ENCODE measurements at places on chromosomes 5 and 9.

DNA sequence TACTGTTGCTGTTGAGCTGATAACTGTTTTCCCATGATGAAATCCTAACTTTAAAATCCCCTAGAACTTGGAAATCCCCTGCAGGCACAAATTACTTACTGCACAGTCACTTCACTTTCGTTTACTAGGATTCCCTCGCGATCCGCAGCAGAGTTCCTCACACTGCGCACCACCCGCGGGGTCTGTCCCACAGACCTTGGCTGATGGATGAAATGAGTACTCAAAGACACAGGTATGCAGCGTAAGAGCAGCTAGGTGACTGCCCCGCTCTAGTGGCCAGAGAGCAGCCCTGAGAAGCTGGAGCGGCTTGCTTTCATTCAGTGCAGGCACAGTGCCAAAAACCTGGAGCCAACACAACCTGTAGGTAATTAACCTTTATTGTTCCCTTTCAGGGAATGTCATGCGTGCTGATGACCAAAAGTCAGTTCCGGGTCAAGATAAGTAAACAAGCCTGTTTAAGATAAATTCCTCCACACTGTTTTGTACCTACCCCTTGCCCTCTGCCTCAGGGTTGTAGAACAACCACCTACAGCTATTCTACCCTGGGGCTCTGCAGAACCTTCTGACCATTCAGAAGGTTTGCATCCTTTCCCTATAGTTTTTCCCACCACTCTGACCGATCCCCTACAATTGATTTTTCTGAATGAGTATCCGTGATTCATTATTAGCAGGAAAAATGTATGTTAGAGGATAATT lies 191.2 kb downstream of the CDH9 start:
- no peak for DNase-seq

GRCh38 chr5:75018805-75019587 lies 33.4 kb downstream of the GCNT4 start:
- DNase-seq, result no peak

DNA sequence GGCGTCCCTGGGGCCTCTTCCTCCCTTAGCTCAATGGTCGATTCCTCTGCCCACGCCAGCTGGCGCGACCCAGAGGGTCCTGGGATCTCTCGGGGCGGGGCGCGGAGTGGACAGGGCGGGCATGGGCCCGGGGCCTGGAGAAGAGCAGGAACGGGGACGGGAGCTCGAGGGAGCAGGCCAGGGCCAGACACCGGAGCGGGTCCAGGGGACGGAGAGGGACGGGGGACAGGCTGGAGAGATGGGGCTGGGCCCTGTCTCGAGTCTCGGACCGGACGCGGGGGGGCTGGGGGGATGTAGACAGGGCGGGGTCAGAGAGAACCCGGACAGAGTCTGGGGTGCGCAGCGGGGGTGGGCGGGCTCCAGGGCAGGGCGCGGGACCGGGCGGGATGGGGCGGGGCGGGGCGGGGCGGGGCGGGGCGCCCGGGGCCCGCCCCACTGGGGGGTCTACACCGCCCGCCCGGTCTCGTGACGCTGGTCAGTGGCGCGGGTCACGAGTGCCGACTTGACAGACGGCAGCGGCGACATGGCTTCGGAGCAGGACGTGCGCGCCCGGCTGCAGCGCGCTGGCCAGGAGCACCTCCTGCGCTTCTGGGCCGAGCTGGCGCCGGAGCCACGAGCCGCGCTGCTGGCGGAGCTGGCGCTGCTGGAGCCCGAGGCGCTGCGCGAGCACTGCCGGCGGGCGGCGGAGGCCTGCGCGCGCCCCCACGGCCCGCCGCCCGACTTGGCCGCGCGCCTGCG lies at the start of gene UAP1L1:
UAP1L1 (plus strand) TSS at position 508 of the 738 bp plus-strand sequence; CDS start at position 524, 16 bp downstream.
- DNase-seq, result peak; percentile 19

DNA sequence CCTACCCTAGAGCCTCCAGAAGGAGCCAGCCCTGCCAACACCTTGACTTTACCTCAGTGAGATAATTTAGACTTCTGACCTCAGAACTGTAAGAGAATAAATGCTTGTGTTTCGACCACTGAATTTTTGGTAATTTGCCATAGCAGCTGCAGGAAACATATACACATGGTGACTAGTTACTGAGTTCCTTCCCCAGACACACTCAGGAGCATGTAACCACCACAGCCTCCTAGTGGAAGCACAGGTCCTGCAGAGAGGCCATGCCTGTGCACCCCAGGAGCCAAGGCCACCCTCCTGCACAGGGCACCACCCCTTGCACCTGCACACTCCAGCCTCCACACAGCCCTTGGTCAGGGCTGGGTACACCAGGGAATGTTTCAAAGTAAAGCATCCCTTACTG lies 7.6 kb upstream of the CAMSAP1 start:
- no peak for DNase-seq

DNA sequence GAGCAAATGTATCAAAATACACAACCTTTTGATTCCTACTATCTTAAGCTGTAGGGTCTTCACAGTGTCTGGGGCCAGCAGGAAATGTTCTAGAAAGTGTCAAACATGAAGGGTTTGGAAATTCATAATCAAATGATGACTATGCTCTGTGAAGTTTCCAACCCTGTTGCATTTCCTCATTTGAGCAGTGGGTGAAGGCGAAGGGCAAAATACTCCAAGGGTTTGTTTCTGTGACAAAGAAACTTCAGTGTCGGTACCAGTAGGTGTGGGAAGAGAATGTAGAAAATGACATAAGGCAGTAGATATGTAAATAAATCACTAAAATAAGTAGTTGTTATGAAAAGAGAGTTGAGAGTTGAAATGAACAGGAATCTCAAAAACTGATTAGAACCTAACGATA lies 576 bp downstream of the ALDOB start:
- DNase-seq, result no peak

GRCh38 chr9:100999906-101000544 lies 28.5 kb upstream of the PLPPR1 start:
- DNase-seq, result no peak

DNA sequence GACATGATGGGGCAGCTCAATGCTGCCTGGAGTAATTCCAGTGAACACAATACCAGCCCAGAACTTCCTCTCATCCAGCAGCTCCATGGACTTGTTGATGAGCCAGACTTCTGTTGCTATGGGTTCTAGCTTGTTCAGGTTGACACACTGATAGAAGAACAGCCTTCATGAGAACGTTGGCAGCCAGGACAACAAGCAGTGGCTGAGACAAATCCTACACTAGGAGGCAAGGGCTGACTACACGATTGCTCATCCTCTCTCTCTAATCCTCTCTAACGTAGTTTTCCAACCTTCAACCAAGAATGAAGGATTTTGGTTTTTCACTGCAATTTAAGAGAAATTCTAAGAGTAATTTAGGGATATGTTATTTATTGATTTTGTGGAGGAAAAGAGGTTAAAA lies 67.8 kb downstream of the NIPSNAP3B start:
- DNase-seq, result no peak

- DNase-seq, result no peak
These were observed 58.8 kb downstream of the SLC1A1 start for GRCh38 chr9:4548811-4549725.

- no peak for DNase-seq
These were observed 213.6 kb upstream of the KCNN2 start for GRCh38 chr5:114148253-114148652.

- DNase-seq, result no peak
These were observed 763 bp upstream of the IRX2 start for GRCh38 chr5:2752059-2752820.

DNA sequence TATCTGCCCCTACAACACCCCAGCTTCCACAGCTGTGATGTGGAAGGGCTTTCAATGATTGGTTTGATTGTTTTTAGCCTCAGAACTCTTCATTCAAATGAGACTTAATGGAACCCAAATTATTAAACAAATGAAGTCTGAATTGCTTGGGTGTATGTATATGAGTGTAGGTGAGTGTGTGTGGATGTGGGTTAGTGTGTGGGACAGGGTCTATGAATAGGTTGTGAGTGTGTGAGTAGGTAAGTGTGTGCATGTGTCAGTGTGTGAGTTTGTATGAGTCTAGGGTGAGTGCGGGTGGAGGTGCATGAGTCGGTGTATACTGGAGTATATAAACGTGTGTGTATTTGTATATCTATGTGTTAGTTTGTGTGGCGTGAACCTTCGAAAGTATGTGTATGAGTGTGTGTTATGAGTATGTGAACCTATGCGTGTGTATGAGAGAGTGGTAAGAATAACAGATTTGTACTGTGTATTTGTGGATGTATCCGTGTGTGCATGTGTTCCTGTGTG lies 26.9 kb downstream of the COL15A1 start:
- no peak for DNase-seq

GRCh38 chr9:74497748-74498620 lies 849 bp downstream of the RORB start:
- no peak for DNase-seq

DNA sequence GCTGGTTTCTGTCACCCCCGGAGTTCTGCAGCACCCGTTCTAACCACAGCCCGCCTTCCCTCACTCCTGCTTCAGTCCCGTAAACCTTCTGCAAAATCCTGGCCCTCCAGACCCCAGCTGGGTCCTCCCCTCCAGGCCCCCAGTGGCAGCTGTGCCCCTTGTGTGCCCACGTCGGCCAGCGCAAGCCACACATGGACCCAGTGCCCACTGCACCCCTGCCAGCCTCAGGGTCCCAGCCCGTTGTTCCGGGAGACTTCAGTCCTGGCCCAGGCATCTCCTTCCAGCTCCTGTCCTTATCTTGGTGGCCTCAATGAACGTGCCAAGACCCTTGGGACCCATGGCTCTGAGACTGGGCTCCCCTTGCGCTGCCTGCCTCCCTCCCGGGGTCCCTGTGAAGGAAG lies 43.2 kb downstream of the EXD3 start:
- no peak for DNase-seq

GRCh38 chr5:36832274-36832673 lies 44.3 kb upstream of the NIPBL start:
- DNase-seq, result no peak

DNA sequence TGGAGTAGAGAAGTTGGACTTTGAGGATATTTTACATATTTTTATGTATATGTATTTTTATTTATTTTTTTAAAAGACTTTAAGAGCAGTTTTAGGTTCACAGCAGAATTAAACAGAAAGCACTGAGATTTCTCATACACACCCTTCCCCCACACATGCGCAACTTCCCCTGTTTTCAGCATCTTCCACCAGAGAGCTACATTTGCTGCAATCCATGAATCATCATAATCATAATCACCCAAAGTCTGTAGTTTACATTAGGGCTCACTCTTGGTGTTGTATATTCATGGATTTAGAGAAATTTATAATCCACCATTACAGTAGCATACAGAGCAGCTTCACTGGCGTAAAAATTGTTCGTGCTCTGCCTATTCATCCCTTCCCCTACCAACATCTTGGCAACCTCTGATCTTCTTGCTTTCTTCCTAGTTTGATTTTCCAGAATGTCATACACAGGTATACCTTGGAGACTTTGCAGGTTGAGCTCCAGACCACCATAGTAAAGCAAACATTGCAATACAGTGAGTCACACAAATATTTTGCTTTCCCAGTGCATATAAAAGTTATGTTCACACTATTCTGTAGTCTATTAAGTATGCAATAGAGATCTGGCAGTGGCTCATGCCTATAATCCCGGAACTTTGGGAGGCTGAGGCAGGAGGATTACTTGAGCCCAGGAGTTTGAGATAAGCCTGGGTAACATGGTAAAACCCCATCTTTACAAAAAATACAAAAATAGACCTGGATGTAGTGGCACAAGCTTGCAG lies 9.6 kb upstream of the CCDC171 start:
- no peak for DNase-seq

DNA sequence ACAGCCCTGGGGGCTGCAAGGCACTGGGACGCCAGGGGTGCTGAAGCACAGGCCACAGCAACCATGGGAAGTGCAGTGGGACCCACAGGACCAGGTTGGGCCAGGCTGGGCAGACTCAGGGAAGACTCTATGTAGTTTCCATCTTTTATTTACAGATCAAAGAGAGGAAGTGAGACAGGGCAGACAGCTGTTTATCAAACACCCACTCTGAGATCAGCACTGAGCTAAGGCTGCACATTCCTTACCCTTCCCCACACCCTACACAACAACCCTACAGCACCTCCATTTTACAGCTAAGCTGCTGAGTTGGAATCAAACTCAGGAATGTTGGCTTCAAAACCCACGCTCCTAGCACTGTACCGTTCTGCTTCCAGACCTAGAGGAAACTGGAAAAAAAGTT lies 19.8 kb downstream of the BARHL1 start:
- DNase-seq, result no peak

DNA sequence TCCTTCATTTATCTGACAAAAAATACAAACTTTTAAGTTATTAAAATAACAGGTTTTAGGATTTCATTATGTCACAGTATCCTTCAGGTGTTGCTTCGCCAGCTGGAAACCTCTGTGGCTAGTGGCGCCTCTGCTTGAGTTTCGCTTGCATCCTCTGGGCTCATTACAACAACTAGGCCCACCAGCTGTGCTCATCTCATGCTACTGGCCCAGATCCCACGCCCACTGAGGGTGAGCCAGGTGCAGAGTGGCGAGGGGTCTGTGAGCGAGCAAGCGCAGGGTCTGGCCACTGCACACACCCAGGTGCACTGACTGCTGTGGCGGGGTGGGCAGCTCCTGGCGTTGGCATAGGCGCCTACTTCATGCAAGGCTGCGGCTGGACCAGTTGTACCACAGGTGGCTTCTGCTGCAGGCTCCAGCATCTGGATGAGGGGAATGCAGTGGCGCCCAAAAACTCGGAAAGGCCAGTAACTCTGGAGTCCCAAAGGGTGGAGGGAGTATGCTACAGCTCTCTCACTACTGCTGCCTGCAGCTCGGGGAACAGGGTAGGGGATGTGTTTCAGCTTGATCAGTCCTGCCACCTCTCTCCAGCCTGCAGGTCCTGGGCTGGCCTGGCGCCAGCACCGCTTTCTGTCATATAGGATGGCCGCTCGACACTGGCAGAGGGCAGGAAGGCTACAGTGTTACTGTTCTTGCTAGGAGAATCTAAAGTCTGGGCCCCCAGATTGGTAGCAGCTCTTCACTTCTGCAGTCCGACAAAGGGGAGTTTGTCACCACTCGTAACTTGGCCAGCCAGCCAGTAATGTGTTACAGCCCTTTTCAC lies 452.1 kb downstream of the TUSC1 start:
- no peak for DNase-seq

- DNase-seq, result no peak
These were observed 11.7 kb upstream of the SNCAIP start for GRCh38 chr5:122300374-122300773.

DNA sequence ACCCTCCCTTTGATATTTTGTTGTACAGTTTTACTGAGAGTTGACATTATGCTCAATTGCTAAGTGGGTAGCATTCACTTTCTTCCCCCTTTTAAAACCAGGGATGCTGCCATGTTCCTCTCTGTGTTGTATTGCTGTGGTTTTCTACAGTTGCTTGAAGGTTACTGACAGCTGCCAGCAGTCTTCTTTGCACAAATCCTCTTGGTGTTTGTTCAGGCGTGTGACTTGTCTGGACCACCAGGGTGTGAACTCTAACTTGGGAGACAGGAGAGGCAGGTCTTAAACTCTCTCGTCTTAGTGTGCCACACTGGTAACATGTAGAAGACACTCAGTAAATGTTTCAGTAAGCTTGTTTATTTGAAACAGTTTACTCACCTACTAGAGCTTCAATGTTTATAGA lies 25.1 kb downstream of the SLC44A1 start:
- DNase-seq, result no peak

DNA sequence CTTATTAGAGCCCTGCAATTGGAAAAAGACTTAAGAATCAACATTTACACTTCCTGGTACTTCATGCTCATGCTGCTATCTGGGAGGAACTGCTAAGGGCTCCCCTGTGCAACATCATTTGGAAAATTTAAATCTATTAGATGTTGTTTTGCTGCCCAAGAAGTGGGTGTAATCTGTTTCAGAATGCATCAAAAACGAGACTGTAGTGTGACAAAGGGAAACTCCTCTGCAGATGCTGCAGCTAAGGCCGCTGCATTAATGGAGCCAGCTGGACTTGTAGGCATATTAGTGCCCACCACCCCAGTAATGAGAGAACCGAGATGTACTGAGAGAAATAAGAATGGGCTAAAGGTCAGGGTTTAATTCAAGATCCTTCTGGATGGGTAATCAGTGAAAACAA lies 11.1 kb upstream of the PAIP1 start:
- no peak for DNase-seq

Data from stimulated activated CD8-positive, alpha-beta memory T cell treated with anti-CD3 and anti-CD28 coated beads, Interleukin-15, amount 100 ng/mL, for 4 hours (primary cell).